Mesothelial cell of epicardium (in vitro differentiated cells): ENCODE measurements at places on chromosomes 6 and 20. TPM values are rescaled to one million over a fixed set of nuclear protein-coding genes. Genes with fewer than 3 reads are reported as not detected.

The RAD21L1 gene
- not detected in 3 replicates for total RNA-seq

DNA sequence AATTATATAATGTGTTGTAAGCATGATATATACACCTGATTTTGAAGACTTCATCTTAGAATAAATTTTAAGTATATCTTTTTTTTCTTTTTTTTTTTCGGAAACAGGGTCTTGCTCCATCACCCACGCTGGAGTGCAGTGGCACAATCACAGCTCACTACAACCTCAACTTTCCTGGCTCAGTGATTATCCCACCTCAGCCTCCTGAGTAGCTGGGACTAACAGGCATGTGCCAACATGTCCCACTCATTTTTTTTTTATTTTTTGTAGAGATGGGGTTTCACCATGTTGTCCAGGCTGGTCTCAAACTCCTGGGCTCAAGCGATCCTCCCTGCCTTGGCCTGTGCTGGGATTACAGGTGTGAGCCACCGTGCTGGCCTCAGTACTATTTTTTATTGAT lies 17.1 kb downstream of the VPS52 start:
- DNase-seq, result no peak
- H3K27ac ChIP-seq, result no peak overlapping the region
- no peaks in the 10 kb centered on the region for H3K27me3 ChIP-seq
- H3K4me1 ChIP-seq, result peaks cover 7% of the 10 kb centered on the region
- no peak overlapping the region for H3K4me3 ChIP-seq
- H3K36me3 ChIP-seq, result peaks cover 39% of the 10 kb centered on the region

GRCh38 chr6:168774381-168774780 lies 333.4 kb downstream of the SMOC2 start:
- H3K4me3 ChIP-seq, result no peak overlapping the region
- no peak overlapping the region for H3K27ac ChIP-seq
- peaks cover 17% of the 10 kb centered on the region for H3K36me3 ChIP-seq
- peaks cover 19% of the 10 kb centered on the region for H3K4me1 ChIP-seq

The KCNQ5 gene
- total RNA-seq, result 4.8 to 5.4 TPM (median 5.2 TPM) in 3 replicates

The TBXT gene
- total RNA-seq, result not detected in 3 replicates

DNA sequence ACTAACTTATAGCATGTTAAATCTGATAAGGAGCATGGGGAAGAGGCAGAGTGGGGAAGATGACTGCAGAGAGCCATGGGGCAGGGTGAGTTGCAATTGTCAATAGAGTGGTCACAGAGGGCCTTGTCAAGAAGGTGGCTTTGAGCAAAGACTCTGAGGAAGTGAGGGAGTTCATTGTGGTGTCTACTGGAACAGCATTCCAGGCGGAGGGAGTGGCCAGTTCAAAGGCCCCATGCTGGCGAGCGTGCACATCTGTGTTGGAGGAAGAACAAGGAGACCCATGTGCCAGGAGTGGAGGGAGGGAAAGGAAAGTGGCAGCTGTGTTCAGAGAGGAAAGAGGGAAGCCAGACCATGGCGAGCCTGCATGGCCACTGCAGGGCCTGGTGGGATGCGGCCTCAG lies 15.8 kb upstream of the GPR6 start:
- no peak for DNase-seq
- H3K27me3 ChIP-seq, result peaks cover 28% of the 10 kb centered on the region
- no peaks in the 10 kb centered on the region for H3K4me1 ChIP-seq
- no peak overlapping the region for H3K27ac ChIP-seq

- H3K4me3 ChIP-seq, result no peak overlapping the region
- DNase-seq, result no peak
- peak overlapping the region; percentile 91 for H3K27ac ChIP-seq
- peaks cover 6% of the 10 kb centered on the region for H3K36me3 ChIP-seq
- H3K4me1 ChIP-seq, result peaks cover 79% of the 10 kb centered on the region
- H3K27me3 ChIP-seq, result no peaks in the 10 kb centered on the region
These were observed 17.9 kb downstream of the CHMP4B start for GRCh38 chr20:33828967-33829560.

DNA sequence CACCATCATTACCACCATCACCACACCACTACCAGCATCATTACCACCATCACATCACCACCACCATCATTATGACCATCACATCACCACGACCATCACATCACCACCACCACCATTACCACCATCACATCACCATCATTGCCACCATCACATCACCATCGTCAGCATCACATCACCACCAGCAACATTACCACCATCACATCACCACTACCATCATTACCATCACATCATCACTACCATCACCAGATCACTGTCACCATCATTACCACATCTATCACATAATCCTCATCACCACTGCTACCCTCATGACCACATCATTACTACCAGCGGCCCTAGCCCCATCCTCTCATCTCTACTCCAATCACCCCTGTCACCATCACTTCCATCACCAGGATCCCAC lies 3.5 kb upstream of the SLC22A7 start:
- no peaks in the 10 kb centered on the region for H3K36me3 ChIP-seq
- H3K27me3 ChIP-seq, result peaks cover 10% of the 10 kb centered on the region
- no peak overlapping the region for H3K27ac ChIP-seq
- no peaks in the 10 kb centered on the region for H3K4me1 ChIP-seq
- no peak for DNase-seq

DNA sequence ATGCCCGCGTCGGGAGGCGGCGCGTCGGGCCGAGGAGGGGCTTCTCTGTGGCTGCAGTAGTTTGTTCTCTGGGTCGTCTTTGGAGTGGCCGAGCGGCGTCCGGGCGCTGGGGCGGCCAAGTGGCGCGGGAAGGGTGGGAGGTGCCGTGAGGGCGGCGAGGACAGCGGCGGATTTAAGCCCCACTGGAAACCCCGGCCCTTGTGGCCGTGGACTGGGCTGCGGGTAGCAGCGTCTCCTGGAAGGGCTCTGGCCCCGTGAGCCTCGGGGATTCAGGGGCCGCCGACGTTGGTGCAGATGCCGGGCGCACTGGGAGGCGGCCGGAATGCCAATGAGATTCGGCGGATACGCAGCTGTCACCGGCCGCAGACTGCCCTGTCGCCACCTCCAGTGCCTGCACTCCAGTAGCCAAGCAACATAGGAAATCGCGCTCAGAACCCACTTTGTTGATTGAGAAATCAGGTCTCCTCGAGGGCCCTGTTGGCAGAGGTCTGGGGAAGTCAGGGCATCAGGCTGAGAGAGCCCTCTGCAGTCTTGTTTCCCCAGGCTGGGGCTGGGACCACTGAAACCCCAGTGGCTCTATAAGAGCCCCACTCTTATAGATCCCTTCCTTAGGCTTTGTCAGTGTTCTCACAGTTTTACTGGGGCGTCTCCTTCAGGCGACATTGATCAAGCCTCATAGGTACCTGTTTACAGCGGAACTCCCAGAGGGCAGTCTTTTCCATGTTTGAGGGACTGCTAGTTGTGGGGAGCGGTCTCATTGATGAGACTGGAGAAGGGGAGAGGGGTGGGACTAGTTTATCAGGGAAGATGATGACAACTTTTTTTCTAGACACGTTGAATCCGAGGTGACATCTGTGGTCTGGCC lies 642 bp downstream of the GZF1 start:
- H3K27ac ChIP-seq, result peak overlapping the region; percentile 98
- peaks cover 54% of the 10 kb centered on the region for H3K4me1 ChIP-seq
- no peak for DNase-seq
- H3K36me3 ChIP-seq, result peaks cover 11% of the 10 kb centered on the region
- H3K27me3 ChIP-seq, result no peaks in the 10 kb centered on the region
- peak overlapping the region; percentile 96 for H3K4me3 ChIP-seq

The CTNNBL1 gene
- total RNA-seq, result 55.6 to 59.1 TPM (median 59.0 TPM) in 3 replicates

The TNF gene
- total RNA-seq, result 0.52 to 0.60 TPM (median 0.60 TPM) in 3 replicates

The F13A1 gene
- total RNA-seq, result 0.18 to 0.56 TPM (median 0.25 TPM) in 3 replicates

- H3K4me3 ChIP-seq, result no peak overlapping the region
- no peak overlapping the region for H3K27ac ChIP-seq
- no peaks in the 10 kb centered on the region for H3K27me3 ChIP-seq
These were observed 5.7 kb downstream of the HELZ2 start for GRCh38 chr20:63568170-63568981.

GRCh38 chr6:20238688-20239587 lies 26.7 kb upstream of the MBOAT1 start:
- no peak overlapping the region for H3K27ac ChIP-seq
- no peaks in the 10 kb centered on the region for H3K27me3 ChIP-seq
- H3K4me1 ChIP-seq, result peaks cover 5% of the 10 kb centered on the region
- no peak for DNase-seq
- peak overlapping the region; percentile 48 for H3K4me3 ChIP-seq
- H3K36me3 ChIP-seq, result no peaks in the 10 kb centered on the region

GRCh38 chr20:44115181-44115580 lies 71.8 kb downstream of the JPH2 start:
- H3K36me3 ChIP-seq, result no peaks in the 10 kb centered on the region
- no peak overlapping the region for H3K27ac ChIP-seq
- no peak for DNase-seq
- peaks cover 9% of the 10 kb centered on the region for H3K4me1 ChIP-seq

- no peaks in the 10 kb centered on the region for H3K36me3 ChIP-seq
- no peak overlapping the region for H3K4me3 ChIP-seq
- no peak overlapping the region for H3K27ac ChIP-seq
- H3K27me3 ChIP-seq, result no peaks in the 10 kb centered on the region
These were observed 115.8 kb upstream of the MAP7 start for GRCh38 chr6:136666041-136666440.

The DSN1 gene
- 12.2 to 15.1 TPM (median 13.7 TPM) in 3 replicates for total RNA-seq

GRCh38 chr6:65964261-65964660 lies 257.2 kb upstream of the EYS start:
- DNase-seq, result no peak
- H3K4me3 ChIP-seq, result no peak overlapping the region
- H3K27ac ChIP-seq, result no peak overlapping the region
- no peaks in the 10 kb centered on the region for H3K36me3 ChIP-seq

- peaks cover 25% of the 10 kb centered on the region for H3K4me1 ChIP-seq
- no peak for DNase-seq
- H3K36me3 ChIP-seq, result peaks cover 7% of the 10 kb centered on the region
- no peak overlapping the region for H3K4me3 ChIP-seq
These were observed 26.5 kb downstream of the SMLR1 start for GRCh38 chr6:130853555-130854183.

DNA sequence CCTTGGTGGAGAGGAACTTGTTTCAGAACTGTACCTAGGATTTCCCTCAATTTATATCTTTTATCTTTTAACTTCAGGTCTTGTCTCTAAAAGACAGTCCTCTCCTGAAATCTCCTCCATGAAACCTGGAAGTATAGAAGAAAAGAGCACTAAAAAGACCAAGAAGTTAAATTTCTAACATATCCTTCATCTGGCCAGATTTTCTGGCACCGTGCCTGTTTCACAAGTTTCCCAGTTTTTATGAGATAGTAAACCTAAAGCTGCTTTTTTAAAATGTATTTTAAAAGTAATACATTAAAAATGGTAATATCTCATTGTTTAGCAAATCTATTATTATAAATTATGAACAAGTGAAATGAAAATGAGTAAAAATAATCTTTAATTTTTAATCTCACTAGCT lies 348.3 kb upstream of the RSPO3 start:
- no peak overlapping the region for H3K27ac ChIP-seq
- H3K27me3 ChIP-seq, result no peaks in the 10 kb centered on the region
- no peak for DNase-seq
- H3K36me3 ChIP-seq, result no peaks in the 10 kb centered on the region

GRCh38 chr6:118889163-118889562 lies 4.8 kb upstream of the ASF1A start:
- no peak for DNase-seq
- H3K27me3 ChIP-seq, result no peaks in the 10 kb centered on the region
- no peak overlapping the region for H3K27ac ChIP-seq
- no peak overlapping the region for H3K4me3 ChIP-seq
- peaks cover 27% of the 10 kb centered on the region for H3K4me1 ChIP-seq

DNA sequence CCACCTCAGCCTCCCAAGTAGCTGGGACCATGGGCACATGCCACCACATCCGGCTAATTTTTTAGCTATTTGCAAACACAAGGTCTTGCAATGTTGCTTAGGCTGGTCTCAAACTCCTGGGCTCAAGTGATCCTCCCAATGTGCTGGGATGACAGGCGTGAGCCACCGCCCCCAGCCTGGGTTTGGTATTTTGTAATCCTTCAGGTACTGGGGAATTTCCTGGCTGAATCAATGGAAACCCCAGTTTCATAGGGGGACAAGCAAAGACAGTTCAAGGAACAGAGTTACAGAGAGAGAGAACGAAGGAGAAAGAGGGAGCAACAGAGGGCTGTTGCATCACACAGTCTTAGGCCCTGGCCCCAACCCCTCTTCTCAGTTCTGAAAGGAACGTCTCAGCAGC lies 35.7 kb downstream of the RAB44 start:
- H3K4me1 ChIP-seq, result peaks cover 17% of the 10 kb centered on the region
- no peaks in the 10 kb centered on the region for H3K27me3 ChIP-seq
- no peak overlapping the region for H3K27ac ChIP-seq
- DNase-seq, result no peak
- no peak overlapping the region for H3K4me3 ChIP-seq
- H3K36me3 ChIP-seq, result no peaks in the 10 kb centered on the region

The GABRR1 gene
- not detected in 3 replicates for total RNA-seq

The EFCAB8 gene
- total RNA-seq, result 0.11 to 0.51 TPM (median 0.47 TPM) in 3 replicates
